GM23248 (cell line): ENCODE measurements at places on chromosomes 3 and 15.

GRCh38 chr3:43326891-43327581 is 40.7 kb downstream of the SNRK start:
- no peak overlapping the region for H3K4me3 ChIP-seq
- H3K36me3 ChIP-seq: 0 out of 2 replicates have a peak, but pooled peaks cover 5% of the 10 kb centered on the region
- no peaks in the 10 kb centered on the region for H3K27me3 ChIP-seq

DNA sequence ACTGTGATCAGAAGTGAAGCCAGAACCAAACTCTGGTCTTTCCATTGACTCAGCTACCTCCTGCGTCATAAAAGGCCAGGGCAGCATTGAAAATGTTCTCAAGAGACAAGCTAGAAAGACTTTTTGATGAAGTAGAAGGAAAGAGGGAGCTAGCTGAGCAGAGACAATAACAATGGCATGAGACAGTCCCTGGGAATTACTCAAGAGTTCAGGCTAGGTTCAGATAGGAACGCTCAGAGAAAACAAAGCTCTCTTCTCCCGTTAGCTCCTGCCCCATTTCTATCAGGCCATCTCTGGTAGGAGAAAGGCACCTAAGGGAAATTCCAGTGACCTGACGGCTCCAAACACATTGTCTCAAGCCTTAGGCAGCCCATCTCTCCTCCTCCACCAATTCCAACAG is 7.0 kb upstream of the OXTR start:
- H3K4me3 ChIP-seq: no peak overlapping the region
- H3K4me1 ChIP-seq: peaks cover 38% of the 10 kb centered on the region
- peak; percentile 92 for DNase-seq
- peak overlapping the region; percentile 94 for H3K27ac ChIP-seq
- no peaks in the 10 kb centered on the region for H3K27me3 ChIP-seq

DNA sequence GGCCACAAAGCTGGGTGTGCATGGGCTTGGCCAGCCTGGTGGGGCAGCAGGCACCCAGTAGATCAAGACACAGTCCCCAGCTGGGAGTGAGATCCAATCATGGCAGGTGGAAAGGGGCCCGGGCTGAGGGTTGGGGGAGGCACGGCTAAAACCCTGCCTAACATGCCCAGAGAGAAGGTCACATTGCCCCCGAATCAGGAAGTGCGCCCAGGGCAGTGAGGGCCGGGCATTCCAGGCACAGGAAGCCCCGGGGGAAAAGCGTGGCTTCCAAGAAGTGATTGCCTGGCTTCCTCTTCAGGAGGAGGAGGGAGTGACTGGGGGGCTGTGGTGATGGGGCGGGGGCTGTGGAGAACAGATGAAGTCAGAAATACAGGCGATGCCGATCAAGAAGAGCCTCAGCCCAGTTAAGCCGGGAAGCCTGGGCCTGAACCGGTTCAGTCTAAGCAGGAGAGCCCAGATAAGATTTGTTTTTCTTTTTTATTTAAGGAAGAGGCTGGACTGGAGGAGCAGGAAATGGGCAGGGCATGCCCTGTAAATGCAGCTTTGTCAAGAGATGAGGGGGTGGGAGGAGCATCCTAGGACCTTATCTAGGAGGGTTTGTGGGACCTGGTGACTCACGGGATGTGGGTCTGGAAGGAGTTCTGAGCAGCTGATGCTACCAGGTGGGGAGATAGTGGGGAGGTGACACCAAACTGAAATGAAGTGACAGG is 83.9 kb downstream of the CHSY1 start:
- H3K4me1 ChIP-seq: peaks cover 30% of the 10 kb centered on the region
- peak overlapping the region; percentile 95 for H3K27ac ChIP-seq
- no peak overlapping the region for H3K4me3 ChIP-seq
- no peaks in the 10 kb centered on the region for H3K36me3 ChIP-seq

GRCh38 chr15:70396807-70397206 is 299.1 kb upstream of the TLE3 start:
- no peaks in the 10 kb centered on the region for H3K36me3 ChIP-seq
- no peak overlapping the region for H3K4me3 ChIP-seq
- H3K4me1 ChIP-seq: no peaks in the 10 kb centered on the region
- peaks cover 24% of the 10 kb centered on the region for H3K27me3 ChIP-seq

DNA sequence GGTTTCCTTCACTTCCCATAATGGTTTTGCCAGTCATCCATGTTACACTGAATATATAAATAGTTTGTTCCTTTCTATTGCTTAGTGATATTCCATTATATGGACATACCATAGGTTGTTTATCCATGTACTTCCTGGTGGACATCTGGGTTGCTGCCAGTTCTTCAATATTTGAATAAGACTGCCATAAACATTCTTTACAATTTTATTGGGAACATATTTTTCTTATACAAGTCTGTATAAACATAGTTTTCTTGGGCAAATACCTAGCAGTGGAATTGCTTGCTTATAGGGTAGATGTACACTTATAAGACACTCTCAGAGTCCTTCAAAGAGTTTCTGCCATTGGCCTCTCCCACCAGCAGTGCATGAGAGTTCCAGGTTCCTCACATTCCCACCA is 231.4 kb downstream of the OPA1 start:
- no peak for DNase-seq
- peaks cover 4% of the 10 kb centered on the region; the same call in 1 of the 2 replicates for H3K4me1 ChIP-seq
- H3K36me3 ChIP-seq: no peaks in the 10 kb centered on the region
- peaks cover 49% of the 10 kb centered on the region for H3K27me3 ChIP-seq

GRCh38 chr3:32310918-32311839 is 72.7 kb downstream of the CMTM8 start:
- H3K27me3 ChIP-seq: peaks cover 37% of the 10 kb centered on the region
- H3K4me1 ChIP-seq: no peaks in the 10 kb centered on the region
- no peaks in the 10 kb centered on the region for H3K36me3 ChIP-seq

DNA sequence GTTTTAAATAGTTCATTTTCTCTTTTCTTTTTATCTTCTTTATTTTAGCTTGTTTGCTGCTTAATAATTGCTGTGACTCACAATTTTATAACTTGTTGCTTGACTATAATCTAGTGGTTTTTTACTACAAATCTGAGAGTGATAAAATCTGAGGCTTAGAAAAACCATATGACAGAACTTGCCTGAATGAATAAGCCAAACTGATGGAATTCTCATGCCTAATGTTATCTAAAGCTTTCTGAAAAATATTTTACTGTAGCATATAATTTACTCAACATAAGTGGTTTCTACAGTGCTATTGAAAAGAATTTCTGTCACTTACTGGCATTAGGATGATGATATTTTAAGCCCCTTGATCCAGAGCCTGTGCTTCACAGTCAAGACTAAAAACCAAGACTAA is 175.1 kb downstream of the VGLL3 start:
- H3K27ac ChIP-seq: peak overlapping the region; percentile 12; the same call in 1 of the 2 replicates
- DNase-seq: peak; percentile 34
- H3K4me1 ChIP-seq: peaks cover 23% of the 10 kb centered on the region
